ENCODE measurements at places on chromosomes 16 and 17.

- DNase-seq = no peak
These were observed 60.5 kb downstream of the CMIP start for GRCh38 chr16:81505011-81505661.

DNA sequence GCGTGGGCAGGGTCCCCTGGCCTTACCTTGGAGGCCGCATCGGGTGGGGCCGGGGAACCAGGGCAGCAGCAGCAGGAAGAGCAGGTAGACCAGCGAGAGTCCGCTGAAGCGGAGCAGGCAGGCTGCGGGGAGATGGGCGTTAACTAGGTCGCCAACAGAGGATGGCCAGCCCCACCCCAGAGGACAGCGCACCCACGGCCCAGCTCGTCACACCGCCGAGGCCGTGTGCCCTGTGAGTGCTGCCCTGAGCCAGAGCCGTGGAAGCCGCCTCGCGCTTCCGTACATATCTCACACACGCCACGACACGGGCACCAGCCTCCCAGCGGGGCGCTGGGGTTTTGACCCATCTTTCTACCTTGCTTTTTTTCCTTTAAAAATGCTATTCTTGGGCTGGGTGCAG lies 35.7 kb downstream of the PIEZO1 start:
- DNase-seq = no peak

- DNase-seq = no peak
These were observed 31.6 kb downstream of the TSC2 start for GRCh38 chr16:2079311-2079800.

GRCh38 chr17:151004-151403 lies 13.6 kb downstream of the SCGB1C2 start:
- DNase-seq = no peak

GRCh38 chr17:288802-289356 lies 63.7 kb downstream of the RPH3AL start:
- DNase-seq = no peak

GRCh38 chr17:27360507-27360906 lies 66.6 kb downstream of the WSB1 start:
- no peak for DNase-seq

Measured in stimulated activated CD8-positive, alpha-beta memory T cell treated with anti-CD3 and anti-CD28 coated beads, Interleukin-7, amount 100 ng/mL, for 1 hour (primary cell).